Activated CD4-positive, CD25-positive, alpha-beta regulatory T cell (primary cell): ENCODE measurements at places on chromosomes 16 and 17.

DNA sequence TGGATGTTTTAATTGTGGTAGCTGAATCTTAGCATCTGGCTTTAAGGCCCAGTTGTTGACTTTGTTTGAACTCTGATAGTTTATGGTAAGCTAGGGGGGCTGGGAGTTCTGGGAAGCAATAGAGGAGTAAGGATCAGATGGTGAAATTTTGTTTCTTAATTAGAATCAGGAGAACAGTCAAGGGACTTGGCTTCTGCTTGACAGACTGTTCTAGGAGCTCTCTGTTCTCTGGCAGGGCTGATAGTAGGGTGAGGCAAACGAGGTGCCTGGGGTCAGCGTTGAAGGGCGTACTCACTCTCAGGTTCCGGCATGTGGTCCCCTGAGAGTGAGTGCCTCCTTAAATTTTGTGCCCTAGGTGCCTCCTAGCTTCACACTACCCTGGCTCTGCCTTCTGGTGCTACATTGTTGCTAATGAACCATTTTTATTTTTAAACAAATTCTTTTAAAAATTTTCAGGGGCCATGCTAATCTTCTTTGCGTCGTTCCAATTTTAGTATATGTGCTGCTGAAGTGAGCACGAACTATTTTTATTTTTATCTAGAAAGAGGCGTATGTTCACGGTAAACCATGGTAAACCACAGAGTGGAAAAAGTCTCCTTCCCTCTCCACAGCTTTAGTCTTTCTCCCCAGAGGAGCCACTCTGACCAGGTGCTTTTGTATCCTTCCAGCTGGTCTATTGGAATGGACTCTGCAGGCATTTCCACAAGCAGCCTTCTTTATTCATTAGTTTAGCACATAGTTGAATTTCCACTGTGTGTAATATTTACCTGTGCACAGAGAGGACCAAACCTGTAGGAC, 19.7 kb downstream of the SLC7A6 start:
- DNase-seq: no peak

- no peak for DNase-seq
Measured at GRCh38 chr16:5905935-5906334, 808.3 kb upstream of the EEF2KMT start.

GRCh38 chr17:38898812-38899348, 26.5 kb upstream of the LASP1NB start:
- DNase-seq: peak; percentile 59

DNA sequence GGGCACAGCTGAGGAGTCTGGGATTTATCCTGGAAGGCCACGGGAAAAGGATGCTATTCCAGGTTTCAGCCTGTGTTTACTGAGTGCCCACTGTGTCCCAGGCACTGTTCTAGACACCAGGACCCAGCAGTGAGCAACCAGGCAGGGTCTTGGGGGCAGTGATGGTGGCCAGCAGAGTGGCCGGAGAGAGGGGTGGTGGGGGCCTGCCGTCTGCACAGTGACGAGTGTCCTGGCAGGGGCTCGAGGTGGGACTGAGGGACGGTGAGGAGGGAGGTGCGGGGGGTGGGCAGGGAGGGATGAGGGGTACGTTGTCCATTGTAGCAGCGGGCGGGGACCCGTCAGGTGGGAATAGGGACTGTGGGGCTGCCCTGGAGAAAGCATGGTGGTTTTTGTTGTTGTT, 66.3 kb upstream of the CIBAR2 start:
- DNase-seq: no peak

GRCh38 chr16:71894229-71894920, 956 bp upstream of the IST1 start:
- DNase-seq: peak; percentile 5

- DNase-seq: no peak
Measured at GRCh38 chr16:88938777-88939244, 38.2 kb downstream of the CBFA2T3 start.

- DNase-seq: no peak
Measured at GRCh38 chr16:1485847-1486496, 2.8 kb downstream of the PTX4 start.

DNA sequence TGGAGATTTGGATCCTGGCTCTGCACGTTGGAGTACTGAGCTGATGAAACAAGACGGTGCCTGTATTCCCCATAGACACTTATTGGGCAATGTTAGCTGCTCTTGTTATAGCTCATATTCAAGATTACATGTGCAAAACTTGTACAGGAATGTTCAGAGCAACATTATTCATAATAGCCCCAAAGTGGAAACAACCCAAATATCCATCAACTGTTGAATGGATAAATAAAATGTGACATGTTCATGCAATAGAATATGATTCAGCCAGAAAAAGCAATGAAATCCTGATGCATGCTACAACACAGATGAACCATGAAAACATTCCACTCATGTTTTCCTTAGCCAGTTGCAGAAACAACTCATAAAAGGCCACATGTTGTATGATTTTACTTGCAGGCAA, 5.7 kb upstream of the SDR42E1 start:
- DNase-seq: no peak

GRCh38 chr17:63963123-63963522, 9.6 kb downstream of the SCN4A start:
- no peak for DNase-seq

- DNase-seq: no peak
Measured at GRCh38 chr17:4163951-4164350, 21.0 kb downstream of the CYB5D2 start.

GRCh38 chr17:55769625-55770000, 18.8 kb downstream of the PCTP start:
- DNase-seq: no peak

DNA sequence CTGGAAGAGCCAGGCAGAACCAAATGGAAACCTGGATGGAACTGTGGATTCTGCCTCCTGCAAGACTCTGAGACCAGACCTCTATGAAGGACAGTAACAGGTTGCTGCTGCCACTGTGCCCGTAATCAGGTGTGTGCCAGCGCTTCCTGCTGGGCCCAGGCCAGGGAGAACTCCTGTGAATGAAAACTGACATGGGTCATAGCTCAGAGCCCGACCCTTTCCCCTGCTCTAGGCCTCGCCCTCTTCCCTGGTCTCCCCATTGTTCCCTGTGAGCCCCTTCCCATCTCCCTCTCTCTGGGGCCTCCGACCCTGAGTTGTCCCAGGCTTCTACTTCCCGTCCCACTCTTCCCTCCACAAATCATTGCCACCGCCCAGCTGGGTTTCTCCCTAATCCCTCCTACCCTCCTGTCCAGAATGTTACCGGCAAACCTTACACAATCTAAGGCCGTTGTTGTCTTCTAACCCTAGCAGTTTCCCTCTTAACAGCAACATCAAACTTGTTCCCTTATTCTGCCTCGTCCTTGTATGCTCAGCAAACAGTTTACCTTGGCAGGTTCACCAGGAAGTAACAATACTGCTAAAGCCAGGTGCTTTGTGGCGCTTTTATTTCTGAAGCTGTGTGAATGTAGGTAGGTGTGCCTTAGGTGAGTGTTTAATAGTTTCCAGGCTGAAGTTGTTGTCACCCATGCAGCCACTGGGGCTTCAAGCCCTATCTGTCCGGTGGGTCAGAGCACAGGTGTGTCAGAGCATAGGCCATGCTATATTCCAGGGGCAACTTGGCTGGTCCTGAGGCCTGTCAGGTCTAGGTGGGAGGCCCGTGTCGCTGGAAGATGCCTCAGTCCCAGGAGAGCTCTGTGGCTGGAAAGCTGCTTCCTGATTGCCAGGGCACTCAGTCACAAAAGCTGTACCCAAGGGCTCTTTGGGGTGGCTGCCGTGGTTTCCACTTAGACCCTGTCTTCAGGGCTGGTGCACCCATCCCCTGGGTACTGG, 32.0 kb downstream of the SMPD3 start:
- no peak for DNase-seq

DNA sequence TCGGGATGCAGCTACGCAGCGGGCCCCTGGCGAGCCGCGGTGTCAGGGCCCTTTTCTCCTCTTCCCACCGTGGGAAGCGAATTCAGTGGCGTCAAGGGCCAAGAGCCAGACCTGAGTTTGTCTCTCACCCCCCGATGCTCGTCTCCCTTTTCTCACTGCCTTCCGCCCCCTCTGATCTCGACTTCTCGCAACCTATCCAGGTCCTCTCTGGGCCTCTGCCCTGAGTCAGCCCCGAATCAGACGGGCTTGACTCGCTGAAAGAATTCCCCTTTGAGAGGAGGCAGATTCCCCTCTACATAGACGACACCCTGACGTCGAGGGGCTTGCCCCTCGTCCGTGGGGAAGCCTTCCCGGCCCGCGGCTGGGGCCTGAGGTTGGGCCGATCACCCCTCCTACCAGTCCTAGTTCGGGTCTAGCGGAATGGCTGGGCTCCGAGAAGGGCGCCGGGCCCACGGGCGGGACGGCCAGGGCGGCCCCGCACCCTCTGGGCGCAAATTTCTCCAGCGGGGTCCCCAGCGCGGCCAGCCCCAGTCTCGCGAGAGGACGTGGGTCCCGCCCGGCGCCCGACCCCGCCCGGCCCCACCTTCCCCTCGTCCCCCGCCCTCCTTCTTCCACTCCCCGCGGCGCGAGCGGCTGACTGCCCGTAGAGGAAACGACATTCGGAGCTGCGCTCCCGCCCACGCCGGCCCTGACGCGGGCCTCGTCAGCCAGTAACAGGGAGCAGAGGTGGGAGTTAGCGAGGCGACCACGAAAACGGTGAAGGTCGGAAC, at the start of gene GGNBP2:
TSS of gene GGNBP2 (plus strand) at position 613 of the 770 bp plus-strand sequence. CDS start 806 bp downstream, outside the sequence.
- DNase-seq: peak; percentile 93

- DNase-seq: no peak
Measured at GRCh38 chr16:47627721-47628120, 166.6 kb downstream of the PHKB start.

- DNase-seq: no peak
Measured at GRCh38 chr16:88539261-88539651, 30.9 kb upstream of the ZC3H18 start.

DNA sequence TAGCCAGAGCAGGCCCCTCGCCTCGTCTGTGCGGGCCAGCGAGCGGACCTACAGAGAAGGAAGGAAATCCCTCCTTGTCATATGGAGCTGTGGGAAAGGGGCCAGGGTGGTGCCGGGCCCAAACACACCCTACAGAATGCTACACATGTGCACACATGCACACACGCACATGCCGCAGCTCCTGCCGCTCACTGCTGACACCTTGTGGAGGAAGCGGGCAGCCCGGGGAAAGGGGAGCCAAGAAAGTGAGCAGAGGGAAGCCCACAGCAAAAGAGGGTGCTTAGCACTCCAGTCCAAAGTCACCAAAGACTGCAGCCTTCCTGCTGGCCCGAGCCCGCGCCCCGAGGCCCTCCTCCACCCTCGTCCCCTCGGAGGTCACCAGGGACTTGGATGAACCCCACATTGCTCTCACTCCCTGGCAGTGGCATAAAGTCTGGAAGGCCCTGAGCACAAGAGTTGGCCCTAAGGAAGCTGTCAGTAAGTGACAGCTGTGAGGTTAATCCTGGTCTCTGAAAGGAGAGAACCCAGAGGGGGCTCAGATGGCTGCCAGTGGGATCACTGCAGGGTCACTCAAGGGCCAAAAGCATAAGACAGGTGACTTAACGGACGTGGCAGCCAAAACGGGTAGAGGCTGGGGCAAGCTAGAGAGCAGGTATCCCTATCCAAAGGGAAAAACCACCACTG, 68.2 kb downstream of the MYO18A start:
- peak; percentile 76 for DNase-seq

DNA sequence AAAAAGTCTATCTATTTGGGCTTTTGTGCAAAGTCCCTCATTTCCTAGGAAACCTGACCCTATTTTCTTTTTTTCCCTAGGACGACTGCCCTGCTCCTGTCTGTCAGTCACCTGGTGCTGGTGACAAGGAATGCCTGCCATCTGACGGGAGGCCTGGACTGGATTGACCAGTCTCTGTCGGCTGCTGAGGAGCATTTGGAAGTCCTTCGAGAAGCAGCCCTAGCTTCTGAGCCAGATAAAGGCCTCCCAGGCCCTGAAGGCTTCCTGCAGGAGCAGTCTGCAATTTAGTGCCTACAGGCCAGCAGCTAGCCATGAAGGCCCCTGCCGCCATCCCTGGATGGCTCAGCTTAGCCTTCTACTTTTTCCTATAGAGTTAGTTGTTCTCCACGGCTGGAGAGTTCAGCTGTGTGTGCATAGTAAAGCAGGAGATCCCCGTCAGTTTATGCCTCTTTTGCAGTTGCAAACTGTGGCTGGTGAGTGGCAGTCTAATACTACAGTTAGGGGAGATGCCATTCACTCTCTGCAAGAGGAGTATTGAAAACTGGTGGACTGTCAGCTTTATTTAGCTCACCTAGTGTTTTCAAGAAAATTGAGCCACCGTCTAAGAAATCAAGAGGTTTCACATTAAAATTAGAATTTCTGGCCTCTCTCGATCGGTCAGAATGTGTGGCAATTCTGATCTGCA, 12.9 kb downstream of the TMEM98 start:
- no peak for DNase-seq

DNA sequence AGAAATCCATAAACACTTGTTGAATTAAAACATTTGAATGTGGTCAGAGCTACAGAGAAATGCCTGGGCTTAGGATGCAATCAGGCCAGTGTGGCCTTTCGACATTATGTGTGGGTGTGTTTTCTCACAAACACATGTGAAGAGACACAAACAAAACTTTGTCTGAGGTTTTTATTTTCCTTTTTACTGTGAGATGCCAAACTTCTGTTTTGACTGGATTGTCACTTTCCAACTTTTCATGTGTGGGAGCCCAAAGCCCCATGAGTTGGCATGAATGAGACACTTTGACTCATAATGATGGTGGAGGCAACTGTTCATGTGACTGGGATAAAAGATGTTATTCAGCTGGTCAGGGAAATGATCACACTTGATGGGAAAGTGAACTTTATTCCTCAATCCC, 71.9 kb upstream of the GAS7 start:
- no peak for DNase-seq

DNA sequence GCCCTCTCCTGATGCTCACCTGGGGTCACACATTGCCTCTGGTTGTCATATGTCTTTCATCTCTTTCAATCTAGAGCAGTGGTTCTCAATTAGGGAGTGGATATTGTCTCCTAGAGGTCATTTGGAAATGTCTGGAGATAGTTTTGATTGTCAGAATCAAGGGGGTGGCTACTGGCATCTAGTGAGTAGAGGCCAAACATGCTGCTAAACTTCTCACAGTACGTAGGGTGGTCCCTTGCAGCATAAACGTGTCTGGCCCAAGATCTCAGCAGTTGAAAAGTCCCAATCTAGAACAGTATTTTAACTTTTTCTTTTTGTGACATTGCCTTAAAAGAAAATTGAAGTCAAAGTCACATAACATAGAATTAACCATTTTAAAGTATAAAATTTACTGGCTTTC, 30.5 kb upstream of the SLC5A10 start:
- no peak for DNase-seq

DNA sequence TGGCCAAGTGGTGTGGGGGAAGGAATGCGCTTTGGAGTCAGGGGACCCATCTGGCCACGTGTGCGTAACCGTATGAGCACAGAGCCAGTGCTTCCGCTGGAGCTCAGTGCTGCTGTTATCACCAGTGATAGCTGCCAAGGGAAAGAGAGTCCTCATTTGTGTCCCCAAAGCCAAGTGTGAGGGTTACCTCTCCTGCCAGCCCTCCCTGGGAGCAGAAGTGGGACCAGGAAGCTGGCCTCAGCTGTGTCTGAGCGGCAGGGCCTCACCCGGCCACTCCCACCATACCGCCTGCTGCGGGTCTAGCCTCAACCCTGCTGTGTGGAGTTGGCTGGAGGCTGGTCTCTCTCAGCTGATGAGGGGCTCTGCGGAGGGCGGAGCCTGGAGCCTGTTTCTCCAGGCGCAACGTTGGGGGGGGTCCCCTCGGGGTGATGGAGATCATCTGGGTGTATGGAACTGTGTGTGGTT, 44.5 kb downstream of the MEAK7 start:
- DNase-seq: no peak

- no peak for DNase-seq
Measured at GRCh38 chr16:66918803-66919568, at the start of gene CDH16. CDH16 (minus strand) TSS chr16:66918885; CDS start chr16:66918065, 820 bp downstream.
